ENCODE measurements at places on chromosomes 7 and 10. TPM values are rescaled to one million over a fixed set of nuclear protein-coding genes. Genes with fewer than 3 reads are reported as not detected.

Gene PFKP
- total RNA-seq = 70.2 TPM

Gene PPP2R2D
- total RNA-seq = 43.0 TPM

Gene LIPJ
- 0.21 TPM for total RNA-seq

Gene HMX3
- total RNA-seq = not detected
